HAP-1 (cell line): ENCODE measurements at places on chromosomes 4 and X.

DNA sequence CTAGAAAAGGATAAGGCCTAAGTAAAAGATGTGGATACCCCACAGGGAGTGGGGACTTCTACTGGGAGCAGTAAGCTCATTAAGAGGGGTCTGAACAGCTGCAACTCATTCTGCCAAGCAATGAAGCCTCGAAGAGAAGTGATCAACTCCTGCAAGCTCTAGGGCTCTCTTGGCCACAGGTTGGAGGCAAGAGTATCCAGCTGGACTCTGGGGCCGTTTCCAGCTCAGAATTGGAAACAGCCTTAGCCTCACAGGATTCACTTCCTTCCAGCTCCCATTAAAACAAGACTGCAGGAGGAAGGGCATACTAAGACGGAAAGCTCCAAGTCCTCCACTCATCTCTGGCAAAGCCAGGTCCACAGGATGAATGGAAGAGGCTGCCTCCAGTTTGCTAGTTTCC lies 126.3 kb downstream of the ATG4A start:
- DNase-seq, result no peak

GRCh38 chr4:7674706-7675105 lies 240.0 kb upstream of the PSAPL1 start:
- DNase-seq, result no peak

GRCh38 chr4:66564901-66565651 lies 894.8 kb upstream of the EPHA5 start:
- no peak for DNase-seq

DNA sequence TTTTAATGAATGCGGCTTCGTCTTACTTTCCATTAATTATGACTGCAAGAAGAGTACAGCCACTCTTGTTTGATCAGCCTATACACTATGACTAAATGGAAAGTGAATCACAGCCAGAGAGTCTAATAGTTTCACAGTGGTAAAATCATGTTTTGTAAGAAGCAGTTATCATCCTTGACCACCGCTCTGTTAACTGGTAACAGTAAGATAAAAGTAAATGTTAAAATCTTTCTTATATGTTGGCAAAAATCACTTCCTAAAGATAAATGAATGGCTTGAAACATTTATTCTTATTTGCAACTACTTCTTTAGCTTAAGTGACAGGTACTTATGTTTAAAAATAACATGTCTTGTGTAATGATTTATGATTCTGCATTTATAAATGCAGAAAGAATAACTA lies 13.2 kb downstream of the GALNT7 start:
- no peak for DNase-seq

DNA sequence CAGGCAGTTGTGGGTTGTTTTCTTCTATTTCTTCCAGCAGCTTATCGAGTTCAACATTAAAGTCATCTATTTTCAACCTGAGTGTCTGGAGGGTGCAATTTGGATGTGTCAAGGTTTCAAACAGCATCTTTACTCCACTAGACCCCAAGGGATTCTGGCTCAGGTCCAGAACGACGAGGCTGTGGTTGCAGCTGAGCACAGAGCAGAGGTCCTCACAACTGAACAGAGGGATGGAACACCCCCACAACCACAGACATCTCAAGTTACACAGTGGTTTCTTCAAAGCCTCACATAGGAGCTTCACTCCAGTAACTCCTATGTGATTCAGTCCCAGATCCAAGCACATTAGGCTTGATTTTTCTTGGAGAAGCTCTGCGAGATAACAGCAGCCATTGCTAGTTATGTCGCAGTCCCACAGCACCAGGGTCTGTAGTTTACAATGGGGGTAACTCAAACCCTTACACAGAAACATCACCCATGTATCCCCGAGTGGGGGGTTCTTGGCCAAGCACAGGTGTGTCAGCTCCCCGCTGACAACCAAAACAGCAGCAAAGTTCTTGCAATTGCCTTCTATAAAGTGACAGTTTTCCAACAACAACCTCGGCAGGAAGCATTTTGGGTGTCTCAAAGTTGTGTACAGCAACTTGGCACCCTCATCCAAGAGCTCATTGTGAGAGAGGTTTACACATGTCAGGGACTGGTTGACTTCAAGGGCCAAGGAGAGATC lies 2.8 kb downstream of the NLRP2B start:
- no peak for DNase-seq

GRCh38 chrX:50719614-50720013 lies 94.4 kb downstream of the SHROOM4 start:
- no peak for DNase-seq

GRCh38 chr4:41132055-41132683 lies 82.2 kb downstream of the APBB2 start:
- DNase-seq, result no peak

DNA sequence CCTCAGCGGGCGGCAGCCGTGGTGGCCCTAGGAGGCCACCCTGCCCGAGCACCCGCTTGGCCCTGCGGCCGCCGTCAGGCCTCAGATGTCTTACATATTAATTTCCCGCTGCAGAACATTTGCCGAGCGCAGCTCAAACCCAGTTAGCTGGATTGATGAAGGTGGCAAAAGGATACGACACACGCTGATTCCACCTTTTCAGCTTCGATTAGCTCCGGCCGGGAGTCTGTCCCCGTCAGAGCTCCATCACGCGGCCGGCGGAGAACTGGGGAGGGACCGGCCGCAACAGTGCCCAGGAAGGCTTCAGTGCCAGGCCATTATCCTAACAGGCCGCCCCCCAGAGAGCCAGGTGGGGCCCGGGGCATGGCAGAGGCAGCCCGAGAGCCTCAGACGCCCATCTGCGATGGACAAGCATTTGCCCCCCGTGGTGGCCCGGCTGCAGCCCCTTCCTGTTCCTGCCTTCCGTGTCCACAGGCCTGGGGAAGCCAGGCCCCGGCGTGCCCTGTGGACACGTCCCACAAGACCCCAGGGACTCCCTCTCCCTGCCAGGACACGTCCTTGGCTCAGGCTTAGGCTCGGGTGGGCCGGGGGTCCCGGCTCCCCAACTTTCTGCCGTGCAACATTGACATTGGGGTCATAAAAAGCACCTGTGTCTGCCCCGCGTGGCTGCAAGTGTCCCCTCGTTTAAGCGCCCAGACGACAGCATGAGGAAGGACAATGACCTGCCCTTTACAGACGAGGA lies 133.8 kb upstream of the NKX1-1 start:
- DNase-seq, result no peak

DNA sequence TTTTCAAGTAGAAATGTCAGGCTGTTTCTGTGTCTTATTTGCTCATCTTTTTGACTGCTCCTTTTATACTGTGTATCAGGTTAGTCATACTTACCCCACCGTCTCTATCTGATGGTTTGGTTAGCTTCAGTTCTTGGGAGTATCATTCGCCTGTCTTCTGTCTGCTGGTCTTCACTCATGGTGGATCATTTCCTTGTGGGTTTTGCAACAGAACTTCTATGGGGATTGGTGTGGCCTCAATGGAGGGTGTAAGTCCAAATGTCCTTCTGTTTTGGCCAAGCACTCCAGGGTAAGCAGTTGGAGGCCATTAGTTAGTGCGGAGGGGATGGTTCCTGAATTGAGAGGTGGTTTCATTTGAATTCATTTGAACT lies 7.2 kb downstream of the ABCD1 start:
- no peak for DNase-seq

DNA sequence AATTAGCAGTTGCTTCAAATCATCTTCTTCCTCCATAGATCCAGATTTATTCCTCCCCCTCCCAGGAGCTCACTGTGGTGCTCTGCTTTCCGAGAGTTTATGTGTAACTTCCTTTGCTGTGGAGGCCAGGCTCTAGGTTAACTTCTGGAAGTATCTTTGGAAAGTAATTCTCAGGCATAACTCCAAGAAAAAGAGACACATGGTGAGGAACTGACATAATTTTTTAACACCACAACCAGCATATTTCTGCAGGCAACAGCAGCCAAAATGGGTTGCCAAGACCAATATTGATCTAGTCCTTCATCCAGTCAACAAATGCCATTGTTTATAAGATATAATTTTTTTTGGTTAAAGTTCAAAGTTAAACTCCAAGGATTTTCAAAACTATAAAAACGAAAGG lies 114.5 kb upstream of the RBPJ start:
- no peak for DNase-seq

GRCh38 chr4:6206771-6207290 lies 6.5 kb upstream of the JAKMIP1 start:
- no peak for DNase-seq

DNA sequence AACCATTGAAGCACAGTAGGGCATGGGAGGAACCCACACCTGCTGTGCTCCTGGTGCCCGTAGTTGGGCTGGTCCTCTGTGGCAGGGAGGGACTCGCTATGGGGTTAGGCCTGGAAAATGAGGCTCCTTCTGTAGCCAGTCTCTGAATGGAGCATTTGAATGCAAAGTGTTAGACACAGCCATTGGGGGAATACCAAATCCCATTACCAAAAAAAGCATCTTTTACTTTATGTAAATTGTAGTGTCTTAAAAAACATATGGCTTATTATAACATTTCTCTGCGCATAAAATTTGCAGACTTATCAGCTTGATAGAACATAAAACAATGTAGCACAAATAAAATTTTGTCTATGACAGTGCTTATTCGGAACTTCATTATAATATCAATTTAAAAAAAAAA lies 129.2 kb upstream of the PDLIM3 start:
- no peak for DNase-seq

- DNase-seq, result peak; percentile 61
Measured at GRCh38 chr4:74671080-74671698, 123.1 kb downstream of the BTC start.

DNA sequence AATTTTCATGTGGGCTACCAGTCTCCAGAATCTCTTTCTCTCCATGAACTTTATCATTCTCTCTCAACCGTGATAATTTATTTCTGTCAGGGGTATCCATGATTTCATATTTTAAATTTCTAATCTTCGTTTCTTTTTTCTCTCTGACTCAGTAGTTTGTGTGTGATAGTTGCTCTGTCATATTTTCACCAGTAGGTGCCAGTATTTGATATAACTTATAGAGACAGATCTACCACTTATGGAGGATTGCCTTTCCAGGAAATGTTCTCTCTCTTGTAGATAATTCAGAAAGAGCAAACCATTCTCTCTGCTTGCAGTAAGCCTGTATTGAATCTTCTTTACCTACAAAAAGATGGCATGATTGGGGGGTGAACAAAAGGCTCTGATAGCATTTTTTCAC lies 79.3 kb upstream of the DYNLT3 start:
- DNase-seq, result no peak

GRCh38 chrX:109155161-109155560 lies 326.7 kb downstream of the GUCY2F start:
- no peak for DNase-seq

DNA sequence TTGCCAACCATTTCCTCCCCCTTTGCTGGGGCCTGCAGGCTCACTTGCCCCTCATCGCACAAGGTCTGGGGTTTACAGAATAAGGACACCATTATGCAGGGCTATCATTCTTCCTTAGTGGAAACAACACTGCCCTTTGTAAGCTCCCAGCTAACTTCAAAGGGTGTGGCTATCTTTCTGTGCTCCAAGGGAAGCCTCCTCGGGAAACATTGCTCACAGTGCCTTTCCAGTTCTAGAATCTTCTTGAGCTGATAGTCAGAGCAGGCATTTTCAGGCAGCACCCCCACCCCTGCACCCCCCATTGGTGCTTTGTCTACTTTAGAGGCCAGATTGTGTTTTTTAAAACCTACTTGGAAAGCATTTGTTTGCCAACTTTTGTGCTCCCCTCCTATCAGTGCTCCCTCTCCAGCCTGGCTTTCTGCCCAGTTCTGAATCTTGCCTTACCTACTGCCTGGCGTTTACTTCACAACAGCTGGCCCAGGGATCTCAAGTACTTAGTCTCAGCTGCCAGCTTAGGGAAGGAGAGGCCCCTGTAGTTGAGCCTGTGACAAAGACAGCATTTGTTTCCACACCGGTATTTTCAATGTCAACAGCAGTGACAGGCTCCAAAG lies 53.5 kb downstream of the PLAC1 start:
- DNase-seq, result no peak

DNA sequence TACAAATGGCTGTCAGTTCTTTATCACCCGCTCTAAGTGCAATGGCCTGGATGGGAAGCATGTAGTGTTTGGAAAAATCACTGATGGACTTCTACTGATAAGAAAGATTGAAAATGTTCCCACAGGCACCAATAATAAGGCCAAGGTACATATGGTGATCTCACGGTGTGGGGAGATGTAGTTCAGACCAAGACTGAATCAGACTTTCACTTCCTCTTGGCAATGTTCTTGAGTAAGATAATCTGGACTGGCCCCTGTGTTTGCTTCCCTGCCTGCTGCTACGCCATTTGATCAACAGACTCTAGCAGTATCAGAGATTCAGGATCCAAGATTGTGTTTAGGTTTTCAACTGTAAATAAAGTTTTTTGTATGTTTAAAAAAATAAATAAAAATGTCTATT lies 682.2 kb upstream of the AMOT start:
- DNase-seq, result no peak

GRCh38 chrX:15563056-15563455 lies 37.7 kb downstream of the ACE2 start:
- DNase-seq, result no peak

DNA sequence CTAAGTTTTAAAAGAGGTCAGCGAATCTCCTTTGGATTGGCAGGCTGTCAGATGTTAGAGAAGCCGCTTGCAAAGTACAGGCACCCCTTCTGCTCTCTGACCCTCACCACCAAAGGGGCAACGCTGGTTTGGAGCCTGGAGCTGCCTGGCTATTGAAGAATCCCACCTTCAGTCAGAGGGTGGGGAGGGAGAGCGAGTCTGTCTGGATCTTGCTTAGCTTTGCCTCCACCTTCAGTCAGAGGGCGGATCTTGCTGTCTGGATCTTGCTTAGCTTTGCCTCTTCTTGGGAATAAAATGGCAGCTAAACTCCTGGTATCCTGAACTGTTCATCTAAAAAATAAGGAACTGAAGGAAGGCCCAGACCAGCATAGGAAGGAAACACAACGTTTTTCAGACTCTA lies 7.3 kb downstream of the CCDC110 start:
- no peak for DNase-seq

DNA sequence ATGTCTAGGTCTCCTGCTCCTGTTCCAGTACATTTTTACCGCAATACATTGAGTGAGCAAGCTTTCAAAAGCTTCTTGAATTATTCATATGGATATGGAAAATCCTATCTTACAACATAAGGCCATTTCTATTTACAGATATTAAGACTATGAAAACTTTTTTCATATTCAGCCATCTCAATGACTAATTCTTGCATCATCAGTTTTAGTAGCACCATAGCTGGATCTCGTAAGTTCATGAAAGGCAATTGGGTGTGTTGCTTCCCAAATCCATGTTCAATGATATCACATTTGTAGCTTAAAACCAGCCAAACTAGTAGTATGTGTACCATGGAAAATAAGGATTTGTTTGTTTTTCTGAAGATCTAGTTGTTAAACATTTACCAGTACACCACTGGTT lies 118.3 kb upstream of the GABRA2 start:
- DNase-seq, result no peak

GRCh38 chr4:138975225-138975624 lies 40.4 kb upstream of the NOCT start:
- DNase-seq, result no peak

DNA sequence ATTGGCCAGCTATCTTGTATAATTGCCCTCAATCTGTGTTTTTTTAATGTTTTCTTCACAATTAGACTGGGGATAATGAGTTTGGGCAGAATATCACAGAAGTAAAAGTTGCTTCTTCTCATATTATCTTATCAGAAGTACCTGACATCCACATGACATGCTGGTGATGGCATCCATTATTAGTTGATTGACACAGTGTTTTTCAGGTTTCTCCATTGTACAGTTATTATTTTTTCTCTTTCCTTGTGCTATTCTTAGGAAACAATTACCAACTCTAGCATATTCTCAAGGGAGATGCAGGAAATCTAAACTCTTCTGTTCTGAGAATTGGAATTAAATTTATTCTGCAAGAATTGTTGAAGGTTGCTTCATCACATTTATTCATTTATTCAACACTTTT lies 1000.1 kb upstream of the LCORL start:
- no peak for DNase-seq
